ENCODE measurements at places on chromosomes 6 and 20.
A peak's percentile ranks its signal among the peaks of the same experiment; 100 is the strongest.

GRCh38 chr6:166460473-166461437 lies 78.0 kb upstream of the MPC1 start:
- DNase-seq = no peak

DNA sequence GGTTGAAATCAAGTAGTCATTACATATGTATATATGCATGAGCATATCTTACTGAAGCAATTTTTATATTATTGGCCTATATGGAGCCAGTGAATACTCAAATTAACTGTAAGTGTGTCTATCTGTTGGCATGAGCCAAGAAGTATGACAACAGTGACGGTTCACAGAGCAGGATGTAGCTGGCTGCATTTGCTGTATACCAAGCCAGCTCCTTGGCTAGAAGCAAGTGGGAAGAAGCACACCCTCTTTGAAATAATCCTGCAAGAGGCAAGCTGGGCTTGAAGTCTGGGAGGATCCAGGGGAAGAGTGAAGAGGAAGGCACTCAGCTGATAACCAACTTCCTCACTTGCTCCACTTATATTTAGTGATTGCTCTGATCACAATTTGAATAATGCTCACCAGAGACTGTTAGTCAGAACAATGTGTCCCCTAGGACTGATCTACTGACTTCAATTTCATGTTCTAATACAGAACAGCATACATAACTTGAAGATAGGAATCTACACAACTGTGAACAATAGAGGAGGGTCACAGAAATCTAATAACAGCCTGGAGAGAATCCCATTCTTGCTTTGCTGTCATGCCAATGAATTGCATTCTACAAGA lies 497.3 kb downstream of the PRKN start:
- DNase-seq = no peak

DNA sequence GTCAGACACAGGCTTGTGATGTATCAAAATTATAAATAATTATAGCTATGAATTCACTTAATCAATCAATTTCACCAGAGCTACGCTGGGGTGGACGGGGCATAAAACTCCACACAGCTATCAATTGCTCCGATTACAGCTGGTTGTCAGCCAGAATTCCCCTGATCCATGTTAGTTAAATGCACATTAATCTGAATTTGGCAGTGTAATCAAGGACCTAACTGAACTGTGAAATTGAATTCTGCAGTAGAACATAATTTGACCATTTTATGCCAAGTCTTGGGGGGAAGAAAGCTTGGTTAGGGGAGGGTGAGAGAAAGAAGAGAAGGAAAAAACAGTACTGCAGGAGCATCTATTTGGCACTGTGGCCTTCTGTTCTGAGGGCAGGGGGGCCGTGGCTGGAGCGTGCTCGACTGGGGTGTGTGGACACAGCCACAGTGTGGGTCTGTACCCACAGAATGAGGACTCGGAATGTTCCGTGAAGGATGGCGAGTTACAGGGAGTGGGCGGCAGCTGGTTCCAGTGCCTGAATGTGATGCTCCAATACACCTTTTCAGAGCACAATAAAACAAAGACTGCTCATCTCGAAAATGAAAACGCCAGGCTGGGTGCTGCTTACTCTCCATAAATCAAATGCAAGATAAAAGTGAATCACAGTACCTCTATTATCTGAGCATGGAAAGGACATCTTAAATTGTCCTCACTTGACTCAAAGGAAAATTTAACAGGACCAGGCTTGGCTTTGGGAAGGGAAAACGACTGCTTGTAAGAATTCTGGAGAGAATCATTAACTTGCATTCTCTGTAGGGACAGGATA lies 59.2 kb downstream of the LAMP5 start:
- no peak for DNase-seq

- no peak for DNase-seq
Measured at GRCh38 chr20:385448-385847, 4.9 kb downstream of the TRIB3 start.

- no peak for DNase-seq
Measured at GRCh38 chr6:83466328-83466727, 35.5 kb upstream of the ME1 start.

DNA sequence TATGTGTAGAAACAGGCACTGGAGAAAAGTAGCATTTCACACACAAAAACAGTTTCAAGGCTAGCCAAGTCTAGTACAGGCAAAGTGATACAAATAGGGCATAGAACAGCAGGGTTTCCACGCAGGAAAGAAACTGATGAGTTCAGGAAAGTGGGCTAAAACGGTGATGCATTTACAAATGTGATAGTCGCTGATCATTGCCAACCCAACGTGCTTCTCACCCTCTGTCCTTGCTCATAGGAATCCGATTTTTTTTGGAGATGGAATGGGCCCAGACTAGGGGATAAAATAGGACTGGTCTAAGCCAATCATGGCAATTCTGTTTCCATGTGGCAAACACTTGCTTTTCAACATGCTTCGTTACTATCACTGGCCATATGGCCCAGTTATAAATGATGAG lies 536.6 kb downstream of the PRKN start:
- DNase-seq = no peak

- DNase-seq = no peak
Measured at GRCh38 chr20:697826-698225, 22.2 kb upstream of the SCRT2 start.

- no peak for DNase-seq
Measured at GRCh38 chr6:39143238-39143930, 28.4 kb upstream of the SAYSD1 start.

DNA sequence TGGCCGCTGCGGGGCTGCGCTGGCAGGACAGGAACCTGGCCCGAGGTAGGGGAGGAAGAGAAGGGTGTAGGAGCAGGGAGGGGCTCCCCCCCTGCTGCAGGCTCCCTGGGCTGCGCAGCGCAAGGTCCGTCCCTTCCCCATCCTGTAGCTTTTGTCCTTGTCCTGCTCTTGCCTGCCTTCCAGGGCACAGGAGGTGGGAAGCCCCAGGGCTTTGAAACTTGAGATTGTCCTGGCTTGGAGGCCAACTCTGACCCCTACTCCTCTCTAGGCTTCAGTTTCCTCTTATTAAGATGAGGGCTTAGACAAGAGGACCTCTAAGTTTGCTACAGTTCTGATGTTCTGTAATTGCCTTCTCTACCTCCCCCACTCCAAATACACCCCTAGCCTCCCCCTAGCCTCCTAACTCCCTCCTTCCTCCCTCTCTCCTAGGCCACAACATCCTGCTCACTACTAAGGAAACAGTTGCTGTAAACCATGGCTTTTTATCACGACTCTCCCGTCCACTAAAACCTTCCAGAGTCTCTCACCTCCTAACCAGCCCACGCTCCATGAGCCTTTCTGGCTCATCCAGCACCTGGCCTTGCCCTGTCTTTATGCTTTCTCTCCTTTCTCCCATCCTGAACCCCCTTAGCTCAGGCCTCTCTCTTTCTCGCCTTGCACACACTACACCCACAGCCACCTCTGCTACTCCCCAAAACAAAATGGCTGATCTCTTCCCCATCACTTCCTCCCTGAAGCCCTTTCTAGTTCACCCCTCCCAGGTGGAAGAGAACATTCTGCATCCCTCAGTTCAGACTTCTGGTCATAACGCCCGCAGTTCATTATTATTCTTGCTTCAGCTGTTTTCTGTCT lies 10.2 kb downstream of the UNC5CL start:
- DNase-seq = no peak

GRCh38 chr6:24658573-24659560 lies 7.8 kb downstream of the TDP2 start:
- no peak for DNase-seq

GRCh38 chr6:141914646-141915045 lies 218.1 kb upstream of the GJE1 start:
- no peak for DNase-seq

- DNase-seq = no peak
Measured at GRCh38 chr20:57663681-57664451, 43.6 kb upstream of the ZBP1 start.

GRCh38 chr6:45880159-45880558 lies 135.5 kb downstream of the CLIC5 start:
- no peak for DNase-seq

GRCh38 chr6:157198425-157199279 lies 124.7 kb downstream of the TMEM242 start:
- DNase-seq = no peak

- DNase-seq = no peak
Measured at GRCh38 chr6:168699631-168700295, 258.8 kb downstream of the SMOC2 start.

GRCh38 chr20:24657196-24657595 lies 187.8 kb downstream of the SYNDIG1 start:
- no peak for DNase-seq

DNA sequence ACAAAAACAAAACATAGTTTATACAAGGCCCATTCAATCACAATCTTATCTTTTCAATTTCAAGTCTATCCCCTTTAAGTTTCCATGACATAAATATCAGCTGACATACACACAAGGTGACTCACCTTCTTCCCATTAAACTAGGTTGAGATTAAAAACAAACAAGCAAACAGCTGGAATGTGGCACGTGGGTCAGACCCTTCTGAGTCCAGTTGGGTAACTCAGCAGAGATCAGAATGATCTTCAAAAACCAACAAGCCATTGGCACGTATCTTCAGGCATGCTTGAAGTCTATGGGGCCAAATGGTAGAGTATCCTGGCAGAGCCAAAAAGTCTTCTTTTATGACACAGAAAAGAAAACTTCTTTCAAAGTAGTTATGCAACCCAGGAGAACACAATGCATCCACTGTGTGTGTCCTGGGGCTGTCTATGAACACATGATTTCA lies 603.5 kb upstream of the CITED2 start:
- no peak for DNase-seq

DNA sequence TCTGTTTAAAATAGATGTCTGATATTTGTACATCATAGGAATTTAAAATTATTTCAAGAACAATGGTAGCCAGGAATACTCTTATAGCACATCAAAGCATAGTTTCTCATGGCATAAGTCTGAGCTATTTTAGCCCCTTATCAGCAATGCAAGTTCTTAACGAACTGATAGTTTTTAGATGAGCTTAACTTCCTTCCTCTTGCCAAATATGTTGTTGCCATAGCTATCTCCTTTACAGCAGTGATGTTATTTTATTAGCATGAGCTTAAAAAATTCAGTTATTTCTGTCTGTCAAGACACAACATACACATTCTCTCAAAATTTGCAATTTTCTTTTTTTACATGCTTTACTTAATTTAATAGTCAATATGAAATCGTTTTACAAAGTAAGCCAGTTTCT lies 867.2 kb downstream of the PHF3 start:
- no peak for DNase-seq

- no peak for DNase-seq
Measured at GRCh38 chr20:44946271-44946852, 13.8 kb downstream of the TOMM34 start.

GRCh38 chr20:22512911-22513489 lies 71.4 kb downstream of the FOXA2 start:
- no peak for DNase-seq

- DNase-seq = no peak
Measured at GRCh38 chr6:75813476-75814250, 64.6 kb downstream of the MYO6 start.

GRCh38 chr6:13924146-13924948 lies 405 bp upstream of the RNF182 start:
- DNase-seq = peak; percentile 29

DNA sequence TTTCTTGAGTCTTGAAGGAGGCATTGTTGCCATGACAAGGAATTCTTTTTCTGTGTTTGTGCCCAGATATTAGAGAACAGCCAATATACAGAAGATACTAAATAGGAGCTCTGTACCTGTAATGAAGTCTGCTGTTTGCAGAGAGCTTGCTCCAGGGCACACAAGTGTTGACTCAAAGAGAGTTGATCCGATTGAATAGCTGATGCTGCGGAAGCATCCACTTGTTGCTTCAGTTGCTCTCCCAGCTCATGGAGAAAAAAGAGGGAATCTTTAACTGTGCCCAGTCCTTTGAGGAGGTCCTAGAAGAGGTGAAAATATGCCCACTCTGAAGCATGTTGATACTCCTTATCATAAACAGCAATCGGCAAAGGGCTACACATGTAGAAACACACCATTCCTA lies 411.4 kb downstream of the ESR1 start:
- no peak for DNase-seq

Measured in activated T-cell treated with anti-CD3 and anti-CD28 coated beads, Interleukin-2, amount 50 U/mL, for 48 hours (primary cell).